ENCODE measurements at places on chromosomes 13 and 19.
A peak's percentile ranks its signal among the peaks of the same experiment; 100 is the strongest.

DNA sequence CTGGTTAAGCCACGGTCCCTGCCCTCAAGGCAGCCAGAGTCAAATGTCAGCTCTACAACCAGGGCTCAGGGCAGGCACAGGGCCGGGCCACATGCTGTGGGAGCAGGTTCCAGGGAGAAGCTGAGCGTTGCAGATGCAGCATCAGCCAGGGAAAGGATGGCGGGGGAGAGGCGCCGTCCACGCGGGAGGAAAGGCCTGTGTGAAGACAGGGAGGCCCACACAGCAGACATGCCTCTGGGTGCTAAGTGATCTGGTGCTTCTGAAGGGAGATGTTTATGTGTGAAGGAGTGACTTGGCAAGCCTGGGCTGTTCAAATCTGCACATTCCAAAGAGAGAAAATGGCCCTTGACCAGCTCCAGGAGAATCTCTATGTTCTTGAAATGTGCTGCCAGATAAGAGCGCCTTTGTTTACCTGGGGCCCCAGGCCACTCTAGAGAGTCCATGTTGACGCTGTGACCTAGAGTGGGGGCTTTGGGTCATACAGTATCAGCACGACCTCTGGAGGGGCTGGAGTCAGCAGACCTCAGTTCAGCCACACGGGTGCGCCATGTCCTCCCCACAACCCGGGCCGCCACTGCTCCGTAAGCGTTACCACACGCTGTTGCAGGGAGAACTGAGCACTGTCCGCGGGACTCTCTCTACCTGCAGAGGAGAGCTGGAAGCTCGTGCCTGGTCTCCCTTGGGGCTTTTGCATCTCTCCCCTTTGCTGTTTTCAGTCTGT, 15.9 kb upstream of the ATF5 start:
- no peak for DNase-seq

DNA sequence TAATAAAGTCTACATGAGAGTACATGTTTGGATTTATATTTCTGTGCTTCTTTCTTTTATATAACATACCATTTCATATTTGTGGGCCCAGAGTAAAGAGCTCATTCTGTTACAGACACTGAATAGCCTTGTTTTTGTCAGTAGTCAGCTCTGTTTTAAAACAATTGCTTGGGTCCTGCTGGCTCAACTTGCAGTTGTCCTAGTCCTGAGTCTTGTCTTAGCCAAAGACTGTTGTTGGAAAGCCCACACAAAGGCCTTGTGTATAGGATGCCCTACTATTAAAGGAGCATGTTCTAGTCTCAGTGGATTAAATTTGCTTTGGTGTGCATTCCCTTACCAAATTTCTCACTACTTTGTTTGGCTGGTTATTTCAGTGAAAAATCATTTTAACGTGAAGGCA, 3.8 kb upstream of the KCNRG start:
- no peak for DNase-seq

- DNase-seq = no peak
These were observed 18.1 kb upstream of the GSX1 start for GRCh38 chr13:27774169-27774568.

- no peak for DNase-seq
These were observed 106.4 kb downstream of the ZNF429 start for GRCh38 chr19:21611659-21612402.

GRCh38 chr13:42396901-42397655, 125.1 kb downstream of the AKAP11 start:
- no peak for DNase-seq

DNA sequence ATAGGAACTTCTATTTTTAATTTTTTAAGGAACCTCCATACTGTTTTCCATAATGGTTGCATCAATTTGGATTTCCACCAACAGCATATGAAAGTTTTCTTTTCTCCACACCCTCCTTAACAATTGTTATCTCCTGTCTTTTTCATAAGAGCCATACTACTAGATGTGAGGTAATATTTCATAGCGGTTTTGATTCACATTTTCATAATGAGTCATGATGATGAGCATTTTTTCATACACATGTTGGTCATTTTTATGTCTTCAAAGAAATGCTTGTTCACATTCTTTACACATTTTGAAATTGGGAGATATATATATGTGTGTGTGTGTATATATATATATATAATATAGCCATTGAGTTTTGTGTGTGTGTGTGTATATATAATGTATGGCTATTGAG, 420.3 kb upstream of the PCDH9 start:
- DNase-seq = no peak

DNA sequence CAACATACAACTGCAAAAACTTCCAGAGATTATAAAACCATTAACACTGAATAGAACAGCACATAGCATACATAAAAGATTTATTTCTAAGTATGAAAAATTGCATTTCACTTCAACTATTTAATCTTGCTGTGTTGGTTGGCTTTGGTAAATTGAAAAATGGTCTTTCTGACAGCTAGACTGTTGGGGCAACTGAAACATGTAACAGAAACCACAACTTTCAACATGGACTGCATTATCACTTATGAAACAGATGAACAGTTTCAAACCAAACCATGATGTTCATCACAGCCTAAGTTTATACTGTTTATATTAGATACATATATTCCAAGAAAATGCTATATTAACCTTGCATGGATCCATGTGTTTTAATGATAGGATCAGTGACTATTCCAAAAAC, 324.1 kb upstream of the PCDH9 start:
- DNase-seq = peak; percentile 68

GRCh38 chr13:98482476-98483444, 94.1 kb downstream of the STK24 start:
- DNase-seq = peak; percentile 32

DNA sequence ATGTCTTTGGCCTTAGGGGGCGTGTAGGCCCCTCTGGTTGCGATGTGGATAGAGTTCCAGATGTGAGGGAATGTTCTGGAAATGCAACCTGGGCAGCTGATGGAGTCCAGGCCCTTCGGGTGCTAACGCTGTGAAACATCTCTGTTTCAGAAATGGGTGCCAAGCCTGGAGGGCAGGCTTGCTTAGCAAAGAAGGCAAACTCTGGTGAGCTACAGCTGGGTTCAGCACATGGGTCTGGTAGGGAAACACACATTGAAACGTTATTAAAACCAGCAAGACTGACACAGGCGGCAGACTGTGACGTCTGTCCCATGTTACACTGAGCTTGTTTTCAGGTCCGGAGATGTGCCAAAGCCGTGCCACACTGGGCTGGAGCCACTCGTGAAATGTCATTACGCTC, 8.6 kb upstream of the CDC16 start:
- no peak for DNase-seq

- no peak for DNase-seq
These were observed 982.6 kb upstream of the ATXN8OS start for GRCh38 chr13:69124996-69125395.

- no peak for DNase-seq
These were observed 5.6 kb downstream of the KMT5C start for GRCh38 chr19:55345101-55345817.

GRCh38 chr19:16168465-16169081, 4.8 kb downstream of the CIB3 start:
- DNase-seq = peak; percentile 88

DNA sequence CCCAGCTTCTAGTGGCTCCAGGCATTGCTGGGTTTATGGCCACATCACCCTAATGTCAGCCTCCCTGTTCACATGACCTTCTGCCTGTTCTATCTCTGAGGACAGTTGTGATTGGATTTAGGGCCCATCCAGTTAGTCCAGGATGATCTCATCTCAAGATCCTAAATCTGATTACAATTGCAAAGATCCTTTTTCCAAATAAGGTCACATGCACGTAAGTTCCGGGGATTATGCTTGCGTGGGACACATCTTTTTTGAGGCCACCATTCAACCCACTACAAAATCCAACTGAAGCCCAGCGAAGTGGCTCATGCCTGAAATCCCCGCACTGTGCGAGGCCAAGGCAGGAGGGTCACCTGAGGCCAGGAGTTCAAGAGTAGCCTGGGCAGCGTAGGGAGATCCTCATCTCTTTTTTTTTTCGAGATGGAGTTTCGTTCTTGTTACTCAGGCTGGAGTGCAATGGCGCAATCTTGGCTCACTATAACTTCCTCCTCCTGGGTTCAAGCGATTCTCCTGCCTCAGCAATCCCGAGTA, 12.3 kb downstream of the PLD3 start:
- peak; percentile 64 for DNase-seq

DNA sequence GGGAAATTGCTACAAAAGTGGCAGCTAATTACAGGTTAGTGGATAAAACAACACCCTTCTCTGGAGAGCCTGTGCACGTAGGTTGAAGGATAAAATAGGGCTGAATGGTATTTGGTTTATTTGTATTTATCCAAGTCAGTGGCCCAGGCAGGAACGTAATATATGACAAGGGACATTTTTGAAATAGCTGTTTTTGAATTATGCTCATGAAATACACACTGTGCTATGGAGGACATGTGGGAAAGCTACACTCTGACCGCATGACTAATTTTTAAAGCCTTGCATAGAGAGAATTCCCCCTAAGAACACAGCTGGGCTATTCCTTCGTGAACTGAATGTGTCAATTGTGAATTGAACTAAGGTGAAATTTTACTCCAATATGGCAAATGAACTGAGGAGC, 292.1 kb upstream of the MAB21L1 start:
- DNase-seq = no peak

DNA sequence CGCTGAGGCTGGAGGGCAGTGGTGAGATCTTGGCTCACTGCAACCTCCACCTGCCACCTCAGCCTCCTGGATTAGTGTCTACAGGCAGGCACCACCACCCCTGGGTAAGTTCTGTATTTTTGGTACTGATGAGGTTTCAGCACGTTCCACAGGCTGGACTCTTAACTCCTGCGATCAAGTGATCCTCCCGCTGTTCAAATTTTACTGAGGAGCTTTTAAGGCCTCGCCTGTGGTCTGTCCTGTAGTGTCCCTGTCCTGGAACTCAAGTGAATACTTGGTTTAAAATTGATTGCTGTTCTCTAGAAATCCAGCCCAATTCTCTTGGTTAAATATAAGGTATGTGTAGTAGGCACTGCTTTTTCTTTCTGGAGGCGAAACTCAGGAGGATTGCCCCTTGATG, 65.2 kb downstream of the DPRX start:
- no peak for DNase-seq

- no peak for DNase-seq
These were observed 203.4 kb upstream of the ZNF536 start for GRCh38 chr19:30168760-30169159.

- DNase-seq = no peak
These were observed 824.0 kb downstream of the PCDH9 start for GRCh38 chr13:66405908-66406802.

DNA sequence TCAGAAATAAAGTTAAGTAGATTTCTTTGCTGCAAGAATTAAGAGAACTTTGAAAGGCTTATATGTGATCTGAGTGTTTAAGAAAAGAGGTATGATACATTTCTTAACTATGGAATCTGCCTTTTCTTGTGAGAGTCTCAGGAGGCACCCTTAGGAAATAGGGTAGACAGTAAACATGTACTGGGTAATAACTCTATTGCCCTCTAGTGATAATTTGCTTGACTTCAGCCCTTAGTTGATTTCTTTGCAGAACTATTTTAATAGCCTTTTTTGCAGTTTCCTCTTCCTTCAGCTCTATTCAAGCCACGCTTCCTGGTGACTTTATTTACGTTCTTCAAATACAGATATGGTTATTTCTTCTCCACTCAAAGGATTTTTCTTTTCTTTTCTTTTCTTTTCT, 37.0 kb upstream of the CCNA1 start:
- peak; percentile 44 for DNase-seq

DNA sequence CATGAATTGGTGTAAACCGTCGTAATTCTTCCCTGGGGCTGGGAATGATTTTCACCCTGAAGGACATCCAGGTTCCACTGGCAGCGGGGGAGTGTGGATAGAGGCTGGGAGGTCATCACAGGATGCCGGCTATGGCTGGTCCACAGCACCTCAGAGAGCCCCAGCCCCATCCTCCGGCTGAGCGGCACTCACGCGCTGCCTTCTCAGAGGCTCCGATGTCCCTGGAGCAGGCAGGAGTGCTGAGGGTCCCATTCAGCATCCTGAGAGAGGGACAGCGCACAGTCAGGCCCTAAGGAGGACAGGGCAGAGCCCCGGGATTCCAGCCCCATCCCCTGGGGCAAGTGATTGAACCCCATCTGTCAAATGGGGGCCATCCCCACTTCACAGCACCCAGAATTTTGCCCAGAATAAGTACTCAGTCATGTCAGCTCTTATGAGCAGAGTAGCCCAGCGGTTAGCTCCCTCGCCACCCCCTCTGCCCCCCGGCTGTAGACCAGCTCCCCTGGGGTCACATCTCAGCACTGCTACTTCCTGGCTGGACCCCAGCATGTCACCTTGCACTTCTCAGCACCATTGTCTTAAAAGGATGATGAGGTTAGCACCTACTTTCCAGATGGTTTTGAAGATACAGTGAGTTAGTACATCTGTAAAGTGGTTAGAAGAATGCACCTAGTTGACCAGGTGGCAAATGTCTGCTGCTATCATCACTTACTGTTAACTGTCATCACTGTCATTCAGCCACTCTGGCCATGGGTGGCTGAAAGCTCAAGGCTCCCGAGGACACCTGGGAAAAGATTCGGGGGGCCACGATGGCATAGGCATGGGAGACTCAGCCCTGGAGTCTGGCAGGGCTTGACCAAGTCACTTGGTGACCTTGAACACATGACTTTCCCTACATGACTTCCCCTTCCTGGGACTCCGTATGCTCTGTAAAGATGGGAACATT, 11.9 kb downstream of the GRAMD1A start:
- no peak for DNase-seq

DNA sequence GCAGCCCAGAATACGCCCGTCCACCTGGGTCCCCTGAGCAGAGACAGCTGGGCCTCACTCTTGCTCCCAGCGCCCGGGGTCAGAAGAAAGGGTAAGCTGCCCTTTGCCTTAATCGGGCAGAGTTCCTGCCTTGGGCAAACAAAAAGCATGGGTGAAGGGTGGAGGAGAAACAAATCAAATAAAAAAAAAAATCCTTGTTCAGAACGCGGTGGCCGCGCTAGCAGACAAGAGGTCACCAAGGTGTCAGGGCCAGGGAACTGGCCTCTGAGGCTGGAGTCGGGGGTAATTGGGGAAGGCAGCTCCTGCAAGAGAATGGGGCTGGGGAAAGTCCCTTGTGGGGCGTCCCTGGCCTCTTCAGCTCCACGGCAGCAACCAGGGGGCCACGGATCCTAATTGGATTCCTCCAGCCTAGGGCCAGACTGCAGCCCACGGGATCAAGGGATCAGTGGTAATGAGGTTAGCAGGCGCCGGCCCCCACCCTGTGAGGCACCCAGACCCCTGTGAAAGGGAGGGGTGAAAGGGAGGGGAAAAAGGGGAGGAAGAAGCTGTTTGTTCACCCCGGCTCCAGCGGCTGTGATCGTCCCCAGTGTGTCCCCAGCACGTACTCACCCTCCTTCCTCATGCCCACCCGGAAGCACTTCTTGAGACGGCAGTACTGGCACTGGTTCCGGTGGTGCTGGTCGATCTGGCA, 5.5 kb downstream of the NR2F6 start:
- DNase-seq = no peak
